Suppressor macrophage (primary cell): ENCODE measurements at places on chromosomes 4 and X.

DNA sequence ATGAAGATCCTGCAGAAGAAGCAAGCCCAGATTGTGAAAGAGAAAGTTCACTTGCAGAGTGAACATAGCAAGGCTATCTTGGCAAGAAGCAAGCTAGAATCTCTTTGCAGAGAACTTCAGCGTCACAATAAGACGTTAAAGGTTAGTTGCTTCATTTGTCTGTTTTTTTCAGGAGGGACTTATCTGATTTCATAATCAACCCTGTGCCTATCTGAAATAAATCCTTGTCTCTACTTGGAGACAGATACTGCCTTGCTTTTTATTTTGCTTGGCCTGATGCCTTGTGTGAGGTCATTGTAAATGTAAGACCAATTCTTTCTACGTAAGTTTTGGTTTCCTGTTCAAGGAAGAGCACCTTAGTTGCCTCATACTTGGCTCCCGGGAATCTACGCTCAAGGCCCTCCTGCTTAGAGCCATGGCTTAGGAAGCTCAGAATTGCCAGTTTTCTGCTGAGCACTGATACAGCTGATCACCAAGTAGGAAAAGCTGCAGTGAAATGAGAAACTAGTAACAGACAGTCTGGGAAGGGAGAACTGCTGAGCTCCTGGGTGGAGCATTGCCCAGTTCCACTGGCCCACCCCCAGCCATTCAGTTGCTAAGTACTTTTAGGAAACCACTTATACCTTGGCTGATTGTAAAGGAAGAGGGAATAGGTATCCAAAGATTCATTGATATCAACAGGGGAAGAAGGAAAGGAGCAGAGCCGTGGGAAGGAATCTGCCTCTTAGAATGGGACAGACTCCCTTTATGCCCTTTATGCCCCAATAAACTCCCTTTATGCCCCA is 41.8 kb downstream of the RBBP7 start:
- no peak for DNase-seq

- DNase-seq: no peak
These were observed 945.3 kb upstream of the GRIA3 start for GRCh38 chrX:122238801-122239200.

GRCh38 chr4:184344899-184345572 is 127.4 kb upstream of the ENPP6 start:
- no peak for DNase-seq

- DNase-seq: no peak
These were observed 6.7 kb downstream of the GPR34 start for GRCh38 chrX:41695426-41695825.

DNA sequence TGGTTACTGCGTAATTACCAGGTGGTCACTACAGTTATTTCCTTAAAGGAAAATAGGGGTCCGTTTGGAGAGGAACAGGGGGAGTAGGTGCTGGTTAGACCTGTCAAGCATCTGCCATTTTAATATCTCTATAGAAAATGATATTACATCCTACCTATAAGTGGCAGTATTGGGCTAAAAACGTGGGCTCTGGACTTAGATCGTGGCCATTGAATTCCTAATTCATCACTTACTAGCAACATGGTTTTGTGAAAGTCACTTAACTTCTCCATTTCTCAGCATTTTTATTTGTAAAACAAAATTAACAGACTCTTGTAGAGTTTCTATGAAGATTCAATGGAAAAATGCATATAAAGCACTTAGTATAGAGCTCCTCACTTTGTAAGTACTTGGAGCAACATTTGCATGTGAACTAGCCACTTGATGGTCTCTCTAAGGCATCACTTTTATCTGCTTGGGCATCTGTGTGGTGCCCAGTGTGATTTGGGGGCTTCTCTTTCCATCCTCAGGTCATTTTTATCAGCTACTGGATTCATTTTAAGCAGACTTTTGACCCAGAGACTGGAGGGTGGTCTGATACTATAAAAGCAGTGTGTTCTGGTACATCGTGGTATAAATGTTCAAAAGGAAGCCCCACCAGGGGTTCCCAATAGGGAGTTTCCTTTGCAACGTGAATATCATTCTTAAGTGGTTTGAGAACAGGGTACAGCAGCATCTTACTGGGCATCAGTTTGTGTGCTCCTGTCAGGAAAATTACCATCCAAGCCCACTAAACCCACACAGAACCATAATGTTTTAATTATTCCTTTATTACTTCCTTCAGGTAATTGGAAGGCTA is 42.7 kb upstream of the RASSF6 start:
- DNase-seq: peak; percentile 49

DNA sequence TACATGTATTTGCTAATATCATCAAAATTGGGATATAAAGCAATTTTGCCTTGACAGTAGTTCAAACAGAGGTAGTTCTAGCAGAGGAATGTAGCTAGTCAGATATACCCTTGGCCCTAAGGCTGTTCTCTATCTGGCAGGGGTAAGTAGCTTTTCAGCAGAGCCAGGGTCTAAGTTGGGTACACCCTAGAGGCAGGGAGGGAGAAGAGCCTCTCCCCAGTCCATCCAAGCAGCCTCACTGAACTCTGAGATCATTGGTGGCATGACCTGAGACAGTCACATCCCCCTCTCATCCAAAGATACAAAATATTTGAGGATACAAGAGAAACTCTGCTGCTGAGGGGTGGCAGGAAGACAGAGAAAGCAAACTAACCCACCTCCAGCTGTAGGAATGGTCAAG is 343.7 kb downstream of the DHX15 start:
- DNase-seq: no peak

DNA sequence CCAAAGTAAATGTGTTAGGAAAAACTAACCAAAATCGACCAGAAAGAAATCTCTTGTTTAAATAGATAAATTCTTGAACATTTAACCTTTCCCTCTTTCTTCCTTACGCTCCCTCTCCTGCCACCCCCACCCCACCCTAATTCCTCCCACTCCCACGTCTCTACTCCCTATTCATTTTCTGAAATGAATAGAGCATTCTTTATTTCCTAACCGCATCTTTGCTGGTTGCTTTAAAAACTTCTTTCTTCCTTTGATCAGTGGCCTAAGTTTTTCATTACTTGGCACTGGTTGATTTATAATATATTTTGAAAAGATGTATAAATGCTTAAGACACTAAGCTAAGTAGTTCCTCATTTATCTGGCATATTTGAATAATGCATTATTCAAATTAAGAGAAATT is 33.9 kb downstream of the BMPR1B start:
- no peak for DNase-seq

DNA sequence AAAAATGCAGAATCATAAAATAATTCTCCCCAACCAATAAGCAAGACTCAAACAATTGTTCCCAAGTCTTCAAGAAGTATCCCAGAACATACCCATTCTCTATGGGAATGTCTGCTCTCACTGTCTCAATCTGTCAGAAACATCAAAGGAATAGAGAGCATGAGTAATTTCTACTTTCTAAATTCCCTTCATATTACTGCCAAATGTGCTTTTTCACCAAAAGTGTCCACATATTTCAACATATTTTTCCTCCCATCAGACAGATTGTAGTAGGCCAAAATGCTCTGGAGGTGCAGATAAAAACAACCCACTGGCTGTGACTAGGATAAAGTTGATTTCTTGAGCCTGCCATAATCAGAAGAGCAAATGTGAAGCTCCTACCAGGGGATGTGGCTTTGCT is 692.0 kb upstream of the FAM241A start:
- no peak for DNase-seq

DNA sequence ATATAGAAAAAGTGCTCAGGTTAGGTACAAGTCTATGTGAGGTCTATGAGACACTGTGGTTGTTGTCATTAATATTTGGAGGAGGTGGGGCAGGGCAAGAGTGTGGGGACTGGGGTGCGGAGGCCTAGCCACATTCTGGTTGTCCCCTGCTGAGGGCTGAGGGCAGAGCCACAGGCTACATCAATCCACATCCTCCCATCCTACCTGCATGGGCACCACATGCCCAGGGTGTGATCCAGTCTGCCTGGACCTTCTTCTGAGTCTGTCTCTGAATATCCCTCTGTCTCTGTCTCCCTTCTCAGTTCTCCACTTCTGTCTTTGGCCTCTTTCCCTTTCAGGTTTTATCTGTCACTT is 1.2 kb upstream of the GATA1 start:
- no peak for DNase-seq

DNA sequence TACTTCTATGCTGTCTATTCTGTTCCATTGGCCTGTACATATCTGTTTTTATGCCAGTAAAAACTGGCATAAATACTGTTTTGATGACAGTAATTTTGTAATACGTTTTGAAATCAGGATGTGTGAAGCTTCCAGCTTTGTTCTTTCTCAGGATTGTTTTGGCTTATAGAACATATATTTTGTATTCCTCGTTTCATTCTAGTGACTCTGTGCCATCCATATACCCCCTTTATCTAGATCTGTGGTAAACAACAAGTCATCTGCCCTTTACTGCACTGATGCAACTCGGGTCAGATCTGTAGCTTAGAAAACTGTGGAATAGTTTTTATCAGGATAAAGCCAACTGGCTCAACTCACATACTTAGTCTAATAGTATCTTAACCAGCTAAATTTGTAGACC is 233.7 kb downstream of the PRDM5 start:
- no peak for DNase-seq

DNA sequence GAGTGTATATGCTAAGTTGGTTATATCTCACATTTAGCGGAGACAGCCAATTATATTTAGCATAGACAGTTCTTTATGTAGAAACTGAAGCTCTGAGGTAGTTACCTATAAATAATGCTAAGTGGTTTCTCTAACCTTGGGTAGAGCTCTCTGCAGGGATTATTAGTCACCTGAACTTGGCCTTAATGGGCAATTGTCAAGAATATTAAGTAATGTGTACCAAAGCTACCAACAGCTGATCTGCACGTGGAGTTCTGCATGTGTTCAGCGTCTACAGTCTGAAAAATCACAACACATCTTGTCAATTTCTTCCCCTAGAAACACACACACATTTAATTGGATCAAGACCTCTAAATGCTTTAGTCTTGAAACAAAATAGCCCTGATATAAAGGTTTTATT is 740.6 kb upstream of the FAM241A start:
- DNase-seq: no peak

GRCh38 chr4:89805297-89805696 is 31.7 kb downstream of the SNCA start:
- DNase-seq: no peak

GRCh38 chr4:76147454-76148141 is 599 bp downstream of the NUP54 start:
- peak; percentile 74 for DNase-seq

- no peak for DNase-seq
These were observed 111.3 kb upstream of the ATP8A1 start for GRCh38 chr4:42768125-42768748.

GRCh38 chr4:57220734-57221133 is 110.5 kb upstream of the IGFBP7 start:
- DNase-seq: no peak

GRCh38 chrX:11751261-11751660 is 6.8 kb upstream of the MSL3 start:
- no peak for DNase-seq

DNA sequence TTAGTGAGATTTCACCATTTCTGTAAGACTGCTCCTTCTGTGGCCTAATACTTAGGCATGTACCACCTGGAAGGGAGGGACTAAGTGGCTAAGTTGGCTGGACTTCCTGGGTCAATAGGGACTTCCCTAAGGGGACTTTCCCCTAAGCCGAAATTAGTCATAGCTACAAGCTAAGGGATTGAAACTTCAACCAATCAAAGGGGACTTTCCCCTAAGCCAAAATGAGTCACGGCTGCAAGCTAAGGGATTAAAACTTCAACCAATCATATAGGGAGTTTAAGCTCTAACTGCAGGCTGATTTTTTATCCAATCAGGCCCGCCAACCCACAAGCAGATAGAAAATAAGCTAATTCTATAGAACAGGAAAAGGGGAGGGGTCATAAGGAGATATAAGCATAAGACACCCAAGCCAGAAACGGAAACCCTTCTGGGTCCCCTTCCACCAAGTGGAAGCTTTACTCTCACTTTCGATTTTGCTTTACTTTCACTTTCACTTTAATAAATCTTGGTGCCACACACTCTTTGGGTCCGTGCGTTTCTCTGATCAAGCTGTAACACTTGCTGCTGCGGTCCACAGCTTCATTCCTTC is 382.8 kb downstream of the KLHL4 start:
- no peak for DNase-seq

DNA sequence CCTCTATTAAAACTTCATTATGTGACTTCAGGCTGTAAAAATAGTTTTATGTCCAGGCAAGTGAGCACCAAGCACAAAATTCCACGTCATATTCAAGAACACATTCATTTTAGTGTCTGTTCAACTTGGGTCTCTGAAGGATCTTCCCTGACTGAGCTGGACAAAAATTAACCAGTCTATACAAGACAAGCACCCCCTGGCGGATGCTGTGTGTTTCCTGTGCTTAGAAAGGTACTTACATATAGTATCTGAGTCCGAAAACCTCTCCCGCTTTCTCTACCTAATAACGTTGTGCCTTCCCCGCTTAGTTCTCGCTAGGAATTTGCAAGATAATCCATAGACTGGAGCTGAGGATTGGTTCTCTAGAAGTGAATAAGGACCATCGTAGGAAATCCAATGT is 2214.5 kb upstream of the TENM3 start:
- peak; percentile 10 for DNase-seq

GRCh38 chr4:160316036-160316435 is 1213.2 kb downstream of the RAPGEF2 start:
- DNase-seq: no peak

- DNase-seq: no peak
These were observed 107.7 kb downstream of the PPP3CA start for GRCh38 chr4:101239665-101240064.

DNA sequence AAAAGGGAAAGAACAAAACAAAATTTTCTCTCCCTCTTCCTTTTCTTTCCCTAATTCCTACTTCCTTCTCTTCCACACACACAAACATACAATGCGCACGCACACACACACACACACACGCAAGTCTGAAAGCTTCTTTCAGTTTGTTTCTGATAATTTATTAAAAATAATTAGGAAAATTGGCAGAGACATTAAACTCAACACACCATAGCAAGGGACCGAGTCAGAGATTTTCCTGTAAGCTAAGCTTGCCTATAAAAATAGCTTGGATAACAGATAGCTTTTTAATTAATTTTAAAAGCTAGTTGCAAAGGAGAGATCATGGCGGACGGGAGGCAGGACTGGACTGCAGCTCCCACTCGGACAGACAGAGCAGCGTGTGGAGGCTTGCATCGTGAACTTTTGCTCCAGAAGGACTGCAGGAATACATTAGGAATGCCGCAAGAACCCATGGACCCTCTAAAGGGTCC is 92.6 kb upstream of the MAPK10 start:
- no peak for DNase-seq

DNA sequence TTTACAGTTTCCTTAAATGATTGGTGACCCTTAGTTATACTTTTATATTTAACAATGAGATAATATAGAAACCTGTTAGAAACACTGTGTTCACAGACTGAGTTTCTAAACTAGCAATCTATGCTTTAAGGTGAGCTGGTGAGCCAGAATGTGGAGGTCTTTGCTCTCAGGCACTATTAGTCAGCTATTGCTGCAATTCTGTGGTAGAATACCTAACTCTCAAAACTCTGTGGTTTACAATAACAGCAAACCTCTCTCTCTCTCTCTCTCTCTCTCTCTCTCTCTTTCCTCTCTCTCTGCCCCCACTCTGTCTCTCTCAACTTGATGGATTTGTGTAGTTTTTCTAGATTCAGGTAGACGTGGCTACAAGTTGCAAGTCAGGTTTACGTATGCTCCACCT is 17.6 kb upstream of the LCORL start:
- DNase-seq: no peak

GRCh38 chrX:135985973-135986310 is 707 bp downstream of the SLC9A6 start:
- DNase-seq: no peak

- DNase-seq: no peak
These were observed 110.3 kb upstream of the PDHA2 start for GRCh38 chr4:95729596-95729995.

- DNase-seq: no peak
These were observed 11.9 kb upstream of the HMGB2 start for GRCh38 chr4:173346074-173346473.

GRCh38 chr4:109214622-109215301 is 87.7 kb downstream of the COL25A1 start:
- DNase-seq: no peak
